NCI-H1436 (cell line): ENCODE measurements at places on chromosomes 1 and 21.

- DNase-seq, result no peak
Observed at GRCh38 chr1:58845942-58846341, 62.1 kb upstream of the JUN start.

- DNase-seq, result no peak
Observed at GRCh38 chr1:171472183-171472647, 13.1 kb upstream of the PRRC2C start.

GRCh38 chr1:192153276-192153675, 5.0 kb upstream of the RGS18 start:
- DNase-seq, result no peak

DNA sequence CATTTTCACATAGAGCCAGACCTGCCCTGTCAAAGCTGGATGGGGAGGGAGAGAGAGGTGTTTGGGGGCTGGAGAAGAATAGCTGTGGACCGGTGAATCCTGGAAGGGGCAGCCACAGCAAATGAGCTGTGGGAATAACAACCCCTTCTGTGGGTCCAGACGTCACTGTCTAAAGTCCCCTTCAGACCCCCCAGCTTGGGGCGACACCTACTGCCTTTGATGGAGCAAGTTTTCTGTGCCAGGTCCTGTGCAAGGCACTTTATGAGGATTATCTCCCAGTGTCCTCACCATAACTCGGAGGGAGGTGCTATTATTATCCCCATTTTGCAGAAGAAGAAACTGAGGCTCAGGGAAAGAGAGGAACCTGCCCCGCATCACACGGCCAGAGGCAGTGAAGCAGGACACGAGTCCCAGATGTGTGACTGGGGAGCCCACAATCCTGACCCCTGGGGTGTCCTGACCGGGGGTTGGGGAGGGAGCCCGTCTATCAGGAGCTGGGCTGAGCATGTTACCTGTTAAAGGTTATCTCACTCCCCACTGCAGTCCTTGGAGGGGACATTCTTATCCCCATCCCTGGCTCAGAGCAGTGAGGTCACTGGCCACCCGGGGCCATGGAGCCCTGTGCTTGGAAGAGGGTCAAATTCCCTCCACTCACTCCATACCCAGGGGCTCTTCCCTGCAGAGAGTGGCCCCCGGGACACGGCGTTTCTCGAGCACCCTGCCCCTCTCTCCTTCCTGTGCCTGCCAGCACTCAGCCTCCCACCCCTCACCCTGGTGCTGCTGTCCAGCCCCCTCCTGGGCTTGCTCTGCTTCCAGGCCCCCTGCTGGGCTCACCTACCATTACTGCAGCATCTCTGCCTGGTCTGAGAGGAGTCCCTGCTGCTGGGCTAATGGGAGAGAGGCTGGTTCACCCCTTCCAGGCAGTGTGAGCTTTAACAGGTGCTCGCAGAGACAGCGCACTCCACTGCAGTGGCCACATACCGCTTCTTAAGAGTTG, 132.9 kb downstream of the PTPRU start:
- no peak for DNase-seq

GRCh38 chr1:236175642-236176336, 33.5 kb downstream of the GPR137B start:
- no peak for DNase-seq

DNA sequence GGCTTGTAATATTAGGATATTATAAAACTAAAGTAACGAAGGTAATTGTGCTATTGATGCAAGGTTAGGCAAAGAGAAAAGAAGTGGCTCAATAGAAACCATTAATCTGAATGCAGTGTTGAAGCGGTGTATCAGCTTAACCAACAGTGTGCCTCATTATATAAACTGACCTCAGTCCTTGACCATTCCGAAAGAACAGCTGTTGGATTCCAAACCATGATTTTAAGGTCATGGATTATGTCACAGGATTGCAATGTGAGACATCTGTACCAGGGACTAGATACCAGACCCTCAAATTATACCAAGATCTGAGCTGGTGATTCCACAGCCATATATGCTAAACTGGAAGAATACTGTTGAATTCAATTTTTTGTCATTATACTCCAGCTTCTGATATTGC, 134.2 kb upstream of the HP1BP3 start:
- no peak for DNase-seq

- DNase-seq, result no peak
Observed at GRCh38 chr1:15123925-15124324, 29.6 kb upstream of the TMEM51 start.

DNA sequence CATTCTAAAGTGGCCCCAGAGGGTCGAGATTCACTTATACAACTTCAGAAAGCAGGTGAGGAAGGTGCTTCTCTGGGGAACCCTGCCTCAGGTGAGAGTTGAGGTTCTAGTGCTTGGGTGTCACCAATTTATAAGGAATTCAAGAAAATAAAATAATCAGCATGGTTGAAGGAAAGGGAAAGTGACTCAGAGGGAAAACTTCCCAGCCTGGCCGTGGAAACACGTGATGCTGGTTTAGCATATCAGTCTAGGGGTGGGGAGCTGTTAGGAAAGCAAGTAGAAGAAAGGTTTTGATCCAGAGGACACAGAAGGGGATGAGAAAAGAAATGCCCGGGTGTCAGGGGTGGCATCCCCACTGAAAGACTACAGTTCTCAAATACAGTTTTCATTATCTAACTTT, 37.7 kb upstream of the TMEM125 start:
- no peak for DNase-seq

DNA sequence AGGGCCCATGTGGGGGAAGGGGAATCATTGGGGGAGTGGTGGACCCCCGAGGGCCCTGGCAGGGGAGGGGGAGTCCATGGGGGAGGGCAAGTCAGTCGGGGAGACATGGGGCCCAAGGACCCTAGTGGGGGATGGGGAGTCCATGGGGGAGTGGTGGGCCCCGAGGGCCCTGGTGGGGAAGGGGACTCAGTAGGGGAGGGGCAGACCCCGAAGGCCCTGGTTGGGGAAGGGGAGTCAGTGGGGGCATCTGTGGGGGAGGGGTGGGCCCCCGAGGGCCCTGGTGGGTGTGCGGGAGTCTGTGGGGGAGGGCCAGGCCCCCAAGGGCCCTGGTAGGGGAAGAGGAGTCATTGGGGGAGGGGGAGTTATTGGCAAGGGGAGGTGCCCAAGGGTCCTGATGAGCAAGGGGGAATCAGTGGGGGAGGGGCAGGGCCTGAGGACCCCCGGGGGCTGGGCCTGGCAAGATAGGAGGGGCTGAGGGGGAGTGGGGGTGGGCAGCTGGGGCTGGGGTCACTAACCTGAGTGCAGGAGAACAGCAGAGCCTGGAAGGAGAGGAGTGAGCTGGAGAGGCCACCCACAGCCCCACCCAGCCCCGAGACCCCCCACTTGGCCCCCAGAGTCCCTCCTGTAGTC, 2.1 kb downstream of the MXRA8 start:
- no peak for DNase-seq
